NCI-H446 (cell line): ENCODE measurements at places on chromosomes 12 and 14.

- DNase-seq, result no peak
Measured at GRCh38 chr14:100033347-100034075, 31.7 kb upstream of the EVL start.

DNA sequence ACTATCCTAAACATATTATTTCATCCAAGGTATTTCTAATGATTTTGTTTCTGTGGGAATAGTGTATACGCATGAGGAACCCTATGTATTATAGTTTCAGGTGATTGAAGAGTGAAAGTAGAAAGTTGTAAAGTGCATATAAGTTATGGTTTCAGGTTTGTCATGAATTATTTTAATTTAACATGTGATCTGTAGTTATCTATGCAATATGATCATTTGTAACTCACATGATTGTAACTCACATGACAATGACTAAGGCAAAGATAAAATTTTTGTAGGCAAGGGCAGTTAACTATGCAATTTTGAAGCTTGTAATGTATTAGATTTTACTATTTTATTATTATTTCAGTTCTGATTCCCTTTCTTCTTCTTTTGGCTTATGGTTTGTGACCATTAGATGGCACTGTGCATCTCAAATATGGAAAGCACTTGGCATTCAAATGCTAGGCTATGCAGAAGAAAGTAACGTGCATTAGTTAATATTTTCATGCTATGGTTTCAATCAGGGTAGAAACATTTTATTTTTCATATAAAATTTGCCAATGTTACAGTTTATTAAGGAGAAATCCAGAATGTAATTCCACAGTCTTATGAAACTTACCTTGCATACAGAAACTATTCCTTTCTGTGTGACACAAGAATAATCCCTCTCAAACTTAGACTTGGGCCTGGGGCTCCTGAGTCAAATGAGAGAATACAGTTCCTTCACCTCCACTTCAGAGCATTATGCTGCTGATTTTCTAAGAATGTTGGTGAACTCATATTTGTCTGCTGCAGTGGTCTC lies 15.8 kb upstream of the TMEM30B start:
- DNase-seq, result peak; percentile 48

DNA sequence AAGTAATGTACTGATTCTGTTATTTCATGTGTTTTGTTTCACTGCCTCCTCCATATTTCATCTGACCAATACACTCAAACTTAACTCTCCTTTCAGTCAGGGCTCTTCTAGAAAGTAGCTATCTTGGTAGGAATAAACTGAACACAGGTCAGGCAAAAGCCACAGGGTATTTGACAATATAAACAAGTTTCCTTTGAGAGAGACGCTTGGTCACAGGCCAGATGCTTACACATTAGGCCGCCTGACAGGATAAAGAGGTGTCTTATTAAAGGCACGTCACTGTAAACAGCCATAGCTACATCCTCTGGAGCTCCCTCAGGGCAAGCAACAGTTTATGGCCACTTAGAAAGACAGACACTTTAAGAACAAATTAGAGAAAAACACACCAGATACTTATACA lies 607.5 kb downstream of the SLC6A15 start:
- no peak for DNase-seq

DNA sequence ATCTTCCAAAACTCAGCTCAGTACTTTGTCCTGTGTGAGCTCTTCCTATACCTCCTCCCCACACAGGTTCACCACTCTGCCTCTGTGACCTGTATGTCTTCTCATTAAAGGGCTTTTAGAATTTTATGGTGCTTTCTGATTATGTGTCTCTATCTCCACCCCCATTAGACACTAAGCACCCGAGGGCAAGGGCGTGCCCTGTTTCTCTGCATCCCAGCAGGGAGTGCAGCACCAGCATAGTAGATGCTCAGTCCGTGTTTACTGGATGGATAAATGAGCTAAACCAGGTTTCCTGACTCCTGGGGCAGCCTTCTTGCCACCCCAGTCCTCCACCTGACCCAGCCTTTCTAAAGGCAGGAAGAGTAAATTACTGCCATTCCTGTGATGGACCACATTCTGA lies 333.8 kb downstream of the CACNA1C start:
- DNase-seq, result no peak

- no peak for DNase-seq
Measured at GRCh38 chr12:14514154-14514842, 53.4 kb downstream of the PLBD1 start.

GRCh38 chr12:53483979-53484377 lies 15.3 kb downstream of the MAP3K12 start:
- no peak for DNase-seq

GRCh38 chr14:77154421-77154820 lies 12.8 kb upstream of the ZDHHC22 start:
- DNase-seq, result no peak

- no peak for DNase-seq
Measured at GRCh38 chr14:49134940-49135339, 451.2 kb downstream of the RPS29 start.

DNA sequence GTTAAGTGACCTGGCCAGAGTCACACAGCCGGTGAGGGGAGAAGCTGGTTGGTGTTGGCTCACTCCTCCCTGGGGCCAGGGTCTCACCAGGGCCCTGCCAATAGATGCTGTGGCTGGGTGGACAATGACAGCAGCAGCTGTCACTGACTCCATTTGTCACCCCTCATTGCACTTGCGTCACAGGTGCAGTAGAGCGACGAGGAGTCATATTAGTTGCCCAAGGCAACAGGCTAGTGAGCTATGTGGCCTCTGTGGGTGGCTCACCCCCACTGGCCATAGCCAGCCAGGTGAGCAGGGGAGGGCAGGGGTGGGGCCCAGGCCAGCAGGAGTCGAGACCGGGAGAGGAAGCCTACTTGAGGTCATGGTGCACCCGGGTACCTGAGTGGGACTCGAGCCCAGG lies 9.7 kb downstream of the SLC25A47 start:
- DNase-seq, result no peak
